Spleen (tissue), 13 donors: ENCODE measurements at places on chromosomes 16 and 17.

DNA sequence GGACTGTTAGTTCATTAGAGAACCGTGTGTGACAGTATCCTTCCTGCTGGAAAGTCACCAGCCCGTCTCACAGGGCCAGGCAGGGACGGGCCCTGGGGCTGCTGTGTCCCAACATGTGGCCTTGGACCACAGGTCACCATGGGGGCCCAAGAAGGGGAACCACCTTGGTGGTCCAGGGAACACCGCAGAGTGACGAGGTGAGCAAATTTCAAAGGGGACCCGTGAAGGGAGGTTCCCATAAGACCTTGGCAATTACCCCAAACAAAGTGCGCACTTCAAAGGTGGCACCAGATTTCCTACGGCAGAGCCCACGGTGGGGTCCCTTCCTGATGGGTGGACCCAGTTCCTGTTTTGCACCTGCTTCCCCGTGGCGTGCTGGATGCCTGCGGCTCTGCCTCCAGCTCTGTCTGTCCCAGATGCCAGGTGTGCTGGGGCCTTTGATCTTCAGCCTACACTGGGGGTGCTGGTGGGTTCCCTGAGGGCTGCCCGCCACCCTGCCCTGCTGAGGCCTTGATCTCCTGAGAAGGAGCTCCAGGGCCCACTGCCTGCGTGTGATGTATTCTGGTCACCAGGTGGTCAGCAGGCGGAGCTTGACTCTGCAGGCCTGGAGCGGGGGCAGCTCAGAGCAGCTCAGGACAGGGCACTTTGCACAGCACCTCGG is 27.0 kb downstream of the SLC7A5 start:
- DNase-seq, result no peak

- DNase-seq, result no peak
Measured at GRCh38 chr16:26969589-26970231, 97.0 kb upstream of the C16orf82 start.

DNA sequence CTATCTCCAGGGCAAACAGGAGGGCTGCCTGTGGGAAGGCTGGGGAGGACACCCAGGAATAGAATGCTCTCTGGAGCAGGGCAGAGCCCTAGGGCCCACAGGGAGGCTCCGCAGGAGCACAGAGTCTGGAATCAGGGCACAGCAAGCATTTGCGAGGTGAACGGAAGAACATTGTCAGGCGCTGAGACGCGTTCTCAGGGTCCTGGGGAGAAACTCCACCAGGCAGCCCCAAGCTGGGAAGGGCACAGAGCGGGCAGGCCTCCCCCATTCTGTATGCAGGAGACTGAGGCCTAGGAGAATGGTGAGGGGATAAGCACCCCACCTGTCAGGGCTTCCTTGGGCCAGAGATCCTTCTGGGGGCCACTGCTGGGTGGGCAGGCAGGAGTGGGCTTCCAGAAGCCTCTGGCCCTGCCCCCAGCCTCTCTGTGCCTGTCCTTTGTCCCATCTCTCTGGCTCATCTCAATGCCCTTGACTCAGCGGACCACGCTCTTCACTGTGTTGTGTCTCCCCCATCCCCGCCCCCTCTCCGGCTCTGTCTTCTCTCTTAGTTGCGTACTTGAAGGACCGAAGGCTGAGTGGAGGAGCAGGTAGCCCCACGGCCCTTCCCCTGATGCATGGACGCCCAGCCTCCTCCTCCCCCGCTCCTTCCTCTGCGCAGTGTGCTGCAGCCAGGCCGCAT is 5.1 kb upstream of the SETD6 start:
- peak; percentile 68 for DNase-seq

DNA sequence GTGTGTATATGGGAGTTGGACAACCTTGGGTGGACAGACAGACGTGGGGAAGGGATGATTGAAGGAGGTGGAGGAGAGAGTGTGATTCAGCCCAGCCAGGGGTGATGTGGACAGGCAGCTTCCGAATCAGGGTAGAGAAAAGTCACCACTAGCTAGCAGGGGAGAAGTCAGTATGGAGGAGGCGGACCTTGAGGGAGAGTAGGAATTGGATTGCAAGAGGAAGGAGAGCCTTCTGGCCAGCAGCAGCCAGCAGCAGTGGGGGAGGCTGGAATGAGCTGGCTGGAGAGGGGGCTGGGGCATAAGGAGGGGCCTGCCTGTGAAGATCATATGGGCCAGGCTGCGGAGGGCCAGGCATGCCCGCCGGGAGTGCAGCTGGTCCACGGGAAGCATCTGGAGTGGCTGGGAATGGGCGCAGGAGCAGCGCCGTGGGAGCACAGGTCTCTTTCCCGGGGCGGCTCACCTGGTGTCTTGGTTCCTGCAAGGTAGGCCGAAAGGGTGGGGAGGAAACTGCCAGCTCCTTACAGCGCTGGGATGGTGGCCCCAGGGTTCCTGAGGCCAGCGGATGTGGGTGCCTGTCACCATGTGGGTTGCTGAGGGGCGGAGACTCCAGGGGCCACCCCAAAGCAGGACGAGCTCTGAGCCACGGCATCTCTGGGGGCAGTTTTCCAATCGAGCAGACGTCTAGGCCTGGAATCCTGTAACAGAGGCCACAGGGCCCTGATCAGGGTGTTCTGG is 235.3 kb downstream of the SEC14L1 start:
- peak; percentile 91 for DNase-seq

- DNase-seq, result no peak
Measured at GRCh38 chr16:79758615-79759346, 158.2 kb upstream of the MAF start.
